Fibroblast of the aortic adventitia (primary cell): ENCODE measurements at places on chromosomes 2 and 18. TPM values are rescaled to one million over a fixed set of nuclear protein-coding genes. Genes with fewer than 3 reads are reported as not detected.

TNS1 gene
- total RNA-seq = 54.5 and 116 TPM in 2 replicates

EIPR1 gene
- total RNA-seq = 23.3 and 36.1 TPM in 2 replicates

PLEKHA3 gene
- 4.7 and 10.0 TPM in 2 replicates for total RNA-seq

GKN2 gene
- total RNA-seq = not detected in 2 replicates

CPO gene
- total RNA-seq = 0.18 TPM in 1 of 2 replicates, not detected in the other
